ENCODE measurements at places on chromosomes 3 and 15. TPM values are rescaled to one million over a fixed set of nuclear protein-coding genes. Genes with fewer than 3 reads are reported as not detected.
A peak's percentile ranks its signal among the peaks of the same experiment; 100 is the strongest.

PRR20G gene
- not detected for total RNA-seq

- DNase-seq, result peak; percentile 81
Observed at GRCh38 chr3:183122257-183122932, 23.1 kb upstream of the MCCC1 start.

DNA sequence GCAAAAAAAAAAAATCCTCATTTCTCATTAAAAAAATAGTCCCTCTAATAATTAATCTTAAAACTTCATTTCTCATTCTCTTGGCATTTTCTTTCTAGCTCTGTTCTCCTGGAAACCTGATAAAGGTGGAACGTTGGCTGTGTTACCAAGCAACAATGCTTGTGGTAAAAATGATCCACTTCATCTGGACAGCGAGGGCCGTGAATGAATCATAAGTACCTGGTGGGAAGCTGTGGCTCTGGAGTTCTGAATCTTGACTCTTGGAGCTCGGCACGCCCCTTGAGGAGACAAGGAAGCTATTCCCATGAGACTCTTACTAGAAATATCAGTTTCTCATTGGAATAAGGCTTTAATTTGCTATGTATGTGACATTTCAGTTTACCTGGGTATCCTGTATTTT is 32.5 kb downstream of the BCL2L10 start:
- DNase-seq, result no peak

TTC23 gene
- 15.3 TPM for total RNA-seq

SLC6A20 gene
- not detected for total RNA-seq

GRCh38 chr3:176714034-176714433 is 483.2 kb downstream of the TBL1XR1 start:
- no peak for DNase-seq

FOXB1 gene
- not detected for total RNA-seq

DNA sequence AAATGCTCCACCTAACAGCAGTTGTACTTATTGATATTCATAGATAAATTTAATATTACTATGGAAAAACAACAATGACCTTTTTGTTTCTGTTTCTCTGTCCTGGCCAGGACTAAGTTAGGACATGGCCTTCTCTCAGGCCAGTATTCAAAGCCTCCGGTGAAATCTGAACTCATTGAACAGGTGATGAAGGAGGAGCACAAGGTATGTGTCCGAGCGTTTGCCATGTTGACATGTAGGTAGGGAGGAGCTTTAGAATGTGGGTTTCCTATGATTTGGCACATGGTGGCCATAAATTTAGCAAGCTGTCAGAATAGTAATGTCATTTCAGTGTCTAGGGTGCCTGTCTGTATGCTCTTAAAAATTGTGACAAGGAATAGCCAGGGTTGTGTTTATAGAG is 77.7 kb downstream of the USP13 start:
- no peak for DNase-seq

ZDHHC23 gene
- total RNA-seq, result 20.6 TPM

COX5A gene
- total RNA-seq, result 55.0 TPM

DUOXA2 gene
- total RNA-seq, result not detected

- DNase-seq, result no peak
Observed at GRCh38 chr15:83270176-83270575, 14.3 kb downstream of the BNC1 start.

PLAAT1 gene
- total RNA-seq, result 0.20 TPM

DPPA4 gene
- not detected for total RNA-seq

POPDC2 gene
- total RNA-seq, result 0.40 TPM

RPP25 gene
- 26.0 TPM for total RNA-seq

- DNase-seq, result no peak
Observed at GRCh38 chr15:67181221-67181639, 73.2 kb downstream of the AAGAB start.

DNA sequence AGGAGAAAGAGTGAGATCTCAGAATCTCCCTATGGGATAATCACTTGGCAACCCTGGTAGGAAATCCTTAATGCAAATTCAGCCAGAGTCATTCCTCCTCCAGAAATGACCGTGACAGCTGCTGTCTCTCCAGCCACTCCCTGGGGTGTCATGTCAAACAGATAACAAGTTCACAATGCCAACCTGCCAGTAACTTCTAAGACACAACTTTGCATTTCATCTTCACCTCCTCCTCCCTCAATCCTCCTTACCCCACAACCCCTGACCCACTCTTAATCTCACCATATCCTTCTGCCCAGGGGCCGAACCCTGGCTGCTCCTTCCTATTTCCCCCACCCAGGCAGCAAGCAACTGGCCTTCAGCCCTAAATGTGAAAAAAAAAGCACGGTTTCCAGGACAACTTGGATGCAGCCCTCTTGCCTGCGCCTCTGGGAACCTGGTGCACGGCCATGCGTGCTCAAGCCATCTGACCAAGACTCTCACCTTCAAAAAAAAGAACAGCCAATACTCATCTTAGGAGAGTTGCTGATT is 166.0 kb downstream of the NTRK3 start:
- no peak for DNase-seq

FBXL22 gene
- total RNA-seq, result 0.20 TPM

PATL2 gene
- not detected for total RNA-seq

DNA sequence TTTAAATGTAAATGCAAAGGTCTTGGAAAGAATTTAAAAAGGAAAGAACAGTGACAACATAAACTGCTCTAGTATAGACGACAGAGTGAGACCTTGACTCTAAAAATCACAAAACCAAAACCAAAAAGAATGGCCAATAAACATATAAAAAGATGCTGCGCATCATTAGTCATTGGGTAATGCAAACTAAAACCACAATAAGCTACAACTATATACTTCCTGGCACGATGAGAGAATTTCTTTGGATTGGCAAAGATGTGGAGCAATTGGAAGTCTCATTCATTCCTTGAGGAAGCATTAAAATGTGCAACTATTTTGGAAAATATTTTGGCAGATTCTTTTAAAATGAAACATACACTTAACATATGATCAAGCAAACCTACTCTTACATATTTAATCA is 98.7 kb upstream of the ZPLD1 start:
- DNase-seq, result no peak

DNA sequence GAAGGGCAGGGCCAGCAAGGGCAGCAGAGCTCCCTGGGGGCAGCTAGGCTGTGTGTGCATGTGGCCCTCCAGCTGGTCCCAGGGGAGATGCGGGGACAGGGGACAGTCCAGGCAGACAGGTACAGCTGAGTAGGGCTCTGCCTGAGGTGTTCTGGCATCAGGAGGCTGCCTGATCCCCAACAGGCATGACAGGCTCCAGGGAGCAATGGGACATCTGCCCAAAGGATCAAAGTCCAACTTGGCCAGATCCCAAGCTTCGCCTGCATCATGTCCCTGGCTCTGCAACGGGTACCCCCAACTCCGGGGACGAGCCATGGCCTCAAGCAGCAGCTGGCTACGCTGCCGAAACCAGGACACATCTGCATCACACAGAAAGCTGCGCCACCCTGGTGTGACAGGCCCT is 21.8 kb downstream of the ATRIP start:
- DNase-seq, result no peak

MNS1 gene
- 0.20 TPM for total RNA-seq

DNA sequence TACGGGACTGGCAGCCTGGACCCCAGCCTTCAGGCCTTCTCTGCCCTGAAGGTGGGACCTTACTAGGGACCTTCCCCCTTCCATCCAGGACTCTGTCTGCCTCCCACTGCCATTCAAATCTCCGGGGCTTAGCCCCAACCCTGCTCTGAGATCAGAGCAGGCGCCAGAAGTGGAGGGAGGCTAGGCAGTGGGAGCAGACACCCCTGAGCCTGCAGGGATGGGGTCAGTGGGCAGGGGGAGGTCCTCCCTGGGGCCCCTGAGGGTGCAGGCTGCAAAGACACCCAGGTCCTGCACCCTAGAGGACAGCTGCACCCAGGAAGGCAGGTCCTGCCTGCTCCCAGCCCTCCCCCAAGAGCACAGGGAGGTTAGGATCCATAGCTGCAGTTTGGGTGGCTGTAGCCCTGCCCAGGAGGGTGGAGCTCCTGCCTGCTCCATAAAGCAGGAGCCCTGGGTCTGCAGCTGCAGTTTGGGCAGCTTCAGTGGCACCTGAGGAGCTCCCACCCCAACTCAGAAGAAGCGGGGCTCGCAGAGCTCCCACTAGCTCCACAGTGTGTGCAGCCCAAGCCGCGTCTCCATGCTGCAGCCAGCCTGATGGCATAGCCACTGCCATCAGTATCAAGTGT is 8.1 kb upstream of the POC1A start:
- DNase-seq, result no peak

GRCh38 chr3:81380234-81380633 is 381.2 kb downstream of the GBE1 start:
- no peak for DNase-seq

GOLGA8S gene
- total RNA-seq, result not detected

GRCh38 chr3:32143849-32144757 is 37.7 kb downstream of the GPD1L start:
- DNase-seq, result peak; percentile 86

ANP32A gene
- 46.0 TPM for total RNA-seq

GRCh38 chr3:48013288-48013980 is 2.8 kb downstream of the MAP4 start:
- peak; percentile 38 for DNase-seq

CCR9 gene
- total RNA-seq, result not detected

GRCh38 chr15:58070801-58071418 is 5.4 kb upstream of the ALDH1A2 start:
- peak; percentile 68 for DNase-seq

Data from lung microvascular endothelial cell (primary cell).